ENCODE measurements at places on chromosomes 1 and 21. TPM values are rescaled to one million over a fixed set of nuclear protein-coding genes. Genes with fewer than 3 reads are reported as not detected.

Gene PHACTR4
- total RNA-seq, result 29.2 TPM

Gene ERO1B
- total RNA-seq, result 5.8 TPM

Gene JAM2
- 31.3 TPM for total RNA-seq

Gene IQCC
- 2.3 TPM for total RNA-seq

Gene URB1
- total RNA-seq, result 29.6 TPM

Gene CD34
- 42.1 TPM for total RNA-seq

Gene BEND5
- 18.5 TPM for total RNA-seq

Gene LCE3E
- total RNA-seq, result not detected

Gene WDR26
- total RNA-seq, result 57.9 TPM

Gene RNF186
- 1.4 TPM for total RNA-seq

Gene TRMT1L
- total RNA-seq, result 22.1 TPM

Gene EPHB2
- total RNA-seq, result 24.8 TPM

Gene F3
- 38.5 TPM for total RNA-seq

Gene F13B
- not detected for total RNA-seq

Gene OR6Y1
- not detected for total RNA-seq

Gene DNAI4
- total RNA-seq, result 33.0 TPM

Gene PLXNA2
- total RNA-seq, result 44.0 TPM

Gene TOR1AIP2
- 89.7 TPM for total RNA-seq

Gene FCRL2
- not detected for total RNA-seq

Gene PRKAA2
- total RNA-seq, result 5.4 TPM

Gene CRNN
- not detected for total RNA-seq

Gene KRTAP10-8
- not detected for total RNA-seq

Gene TOR1AIP1
- 61.1 TPM for total RNA-seq

Gene AVPR1B
- total RNA-seq, result not detected

Gene IFFO2
- total RNA-seq, result 3.6 TPM

Gene OR2L8
- total RNA-seq, result not detected

Gene FMO3
- total RNA-seq, result 0.32 TPM

Gene LCE2A
- total RNA-seq, result not detected

Gene SLC35F3
- total RNA-seq, result 0.69 TPM

Gene PLA2G2F
- total RNA-seq, result not detected

Gene TMEM125
- 0.61 TPM for total RNA-seq

Gene ATXN7L2
- total RNA-seq, result 4.2 TPM

Gene LCE1F
- total RNA-seq, result not detected

Gene PAQR6
- 0.73 TPM for total RNA-seq

Gene MAN1C1
- 18.0 TPM for total RNA-seq

Gene LRRC53
- total RNA-seq, result not detected

Gene SERINC2
- total RNA-seq, result 0.95 TPM

Gene ILDR2
- 0.15 TPM for total RNA-seq

Gene SPRR2G
- not detected for total RNA-seq

Gene PDC
- not detected for total RNA-seq

Gene USP1
- total RNA-seq, result 24.9 TPM

Gene SAMSN1
- 1.6 TPM for total RNA-seq

Gene RORC
- total RNA-seq, result 0.30 TPM

Gene AIRE
- total RNA-seq, result not detected

Gene ORC1
- total RNA-seq, result 0.84 TPM

Gene SLC25A34
- total RNA-seq, result 1.9 TPM

Gene CYYR1
- total RNA-seq, result 12.5 TPM

Gene CLIC6
- 2.3 TPM for total RNA-seq

Gene PRPF38A
- 52.6 TPM for total RNA-seq

Gene SLC1A7
- total RNA-seq, result 0.25 TPM

Gene TINAGL1
- 30.0 TPM for total RNA-seq

Gene OR2T2
- not detected for total RNA-seq

Gene RYR2
- total RNA-seq, result 4.7 TPM

Gene S1PR1
- 10.9 TPM for total RNA-seq

Gene OLFM3
- total RNA-seq, result not detected

Gene MOB3C
- total RNA-seq, result 12.5 TPM

Data from ovary (tissue), 10 donors.